HTR-8/SVneo (cell line): ENCODE measurements at places on chromosomes 6 and 20.

DNA sequence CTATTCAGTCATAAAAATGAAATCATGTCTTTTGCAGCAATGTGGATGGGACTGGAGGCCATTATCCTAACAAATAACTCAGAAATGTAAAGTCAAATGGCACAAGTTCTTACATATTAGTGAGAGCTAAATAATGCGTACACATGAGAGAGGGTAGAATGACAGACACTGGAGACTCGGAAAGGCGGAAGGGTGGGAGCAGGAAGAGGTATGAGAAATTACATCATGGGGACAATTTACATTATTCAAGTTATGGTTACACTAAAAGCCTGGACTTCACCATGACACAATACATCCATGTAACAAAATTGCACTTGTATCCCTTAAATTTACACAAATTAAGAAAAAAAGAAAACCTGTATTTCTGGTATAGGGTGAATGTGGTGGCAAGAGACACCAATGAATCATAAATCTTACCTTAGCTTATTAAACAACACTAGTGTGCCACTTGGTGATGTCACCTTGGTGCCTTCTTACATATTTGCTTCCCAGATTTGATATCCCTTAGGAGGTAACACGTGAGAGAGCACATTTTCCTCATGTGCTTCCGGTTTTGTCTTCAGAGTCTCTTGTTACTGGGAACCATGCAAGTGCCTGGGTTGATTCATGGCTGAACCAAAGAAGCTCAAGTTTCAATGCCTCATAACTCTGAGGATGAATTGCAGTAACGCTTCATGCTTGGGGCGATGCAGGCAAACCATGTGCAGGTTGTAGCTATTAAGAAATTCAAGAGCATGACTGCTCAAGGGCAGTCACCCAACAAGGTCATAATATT lies 84.6 kb downstream of the DCDC2 start:
- peak; percentile 12 for DNase-seq

- no peak for DNase-seq
These were observed 168.1 kb downstream of the GRM4 start for GRCh38 chr6:33977606-33978411.

- no peak for DNase-seq
These were observed 81.1 kb upstream of the PRDM1 start for GRCh38 chr6:106005013-106005412.

DNA sequence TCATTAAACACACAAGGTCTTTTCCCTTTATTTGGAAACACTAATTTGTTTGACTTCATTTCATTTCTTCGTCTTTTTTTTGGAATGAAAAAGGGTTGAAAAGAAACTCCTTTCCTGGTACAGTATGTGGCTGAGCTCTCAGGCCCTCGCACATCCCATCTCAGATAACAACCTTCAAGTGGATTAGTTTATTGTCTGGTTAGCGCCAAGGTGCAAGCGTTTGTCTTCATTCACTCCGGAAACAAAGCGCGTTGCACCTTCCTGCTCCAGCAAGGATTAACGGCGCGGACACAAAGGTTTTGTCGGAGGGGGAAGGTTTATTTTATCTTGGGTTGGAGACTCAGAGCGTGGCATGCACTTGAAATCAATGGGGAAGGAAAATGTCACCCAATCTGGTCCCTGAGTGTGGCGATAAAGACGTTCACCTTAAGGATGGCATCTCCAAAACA lies 5.3 kb upstream of the NKX2-2 start:
- DNase-seq, result no peak

DNA sequence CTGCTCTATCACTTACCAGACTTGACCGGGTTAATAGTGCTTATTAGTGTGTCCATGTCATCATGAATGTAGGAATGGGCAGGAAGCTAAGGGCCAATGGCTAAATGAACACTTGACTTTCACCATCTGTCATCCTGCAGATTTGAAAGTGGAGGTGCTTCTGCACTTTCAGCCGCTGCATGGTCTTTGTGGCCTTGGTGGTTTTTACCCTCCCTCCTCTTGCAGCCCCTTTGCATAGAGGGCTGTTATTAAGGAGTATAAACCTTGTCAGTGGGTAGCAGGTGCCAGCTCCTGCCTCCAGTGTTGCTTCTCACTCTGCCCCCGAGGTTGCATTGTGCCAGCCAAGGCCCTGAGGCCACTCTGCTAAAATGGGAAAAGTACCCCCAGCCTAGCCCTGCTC lies 122.2 kb upstream of the TNFAIP3 start:
- DNase-seq, result no peak

DNA sequence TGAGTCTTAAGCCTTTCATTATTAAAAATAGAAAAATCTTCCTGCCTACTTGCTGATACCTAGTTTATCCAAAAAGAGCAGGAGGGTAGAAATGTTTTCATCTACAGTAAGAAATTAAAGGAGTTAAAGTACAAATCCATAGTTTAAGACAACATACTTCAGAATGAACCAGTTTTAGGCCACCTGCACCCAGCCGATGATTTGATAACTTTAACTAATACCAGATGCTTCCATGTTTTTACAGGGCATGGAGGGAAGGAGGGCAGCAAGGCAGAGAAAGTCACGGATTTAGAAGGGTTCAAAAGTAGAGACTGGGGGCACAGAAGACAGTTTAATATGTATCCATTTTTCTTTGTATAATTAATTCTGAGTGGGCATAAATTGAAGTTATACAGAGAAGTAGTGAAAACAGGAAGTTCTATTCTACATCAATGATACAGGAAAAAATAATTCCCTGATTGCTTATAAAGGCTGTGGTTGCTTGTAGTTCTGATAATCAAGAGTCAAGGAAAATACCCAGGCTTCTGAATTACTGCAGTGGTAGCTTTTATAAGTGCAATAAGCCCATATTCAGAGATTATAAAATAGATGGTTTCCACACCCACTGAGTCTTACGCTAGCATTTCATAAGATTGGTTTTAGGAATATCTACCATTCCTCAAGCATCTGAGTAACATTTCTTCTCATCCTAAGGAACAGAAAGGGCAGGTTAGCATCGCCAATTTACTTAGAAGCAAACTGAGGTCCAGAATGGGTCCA lies 72.0 kb downstream of the GMDS start:
- DNase-seq, result no peak

DNA sequence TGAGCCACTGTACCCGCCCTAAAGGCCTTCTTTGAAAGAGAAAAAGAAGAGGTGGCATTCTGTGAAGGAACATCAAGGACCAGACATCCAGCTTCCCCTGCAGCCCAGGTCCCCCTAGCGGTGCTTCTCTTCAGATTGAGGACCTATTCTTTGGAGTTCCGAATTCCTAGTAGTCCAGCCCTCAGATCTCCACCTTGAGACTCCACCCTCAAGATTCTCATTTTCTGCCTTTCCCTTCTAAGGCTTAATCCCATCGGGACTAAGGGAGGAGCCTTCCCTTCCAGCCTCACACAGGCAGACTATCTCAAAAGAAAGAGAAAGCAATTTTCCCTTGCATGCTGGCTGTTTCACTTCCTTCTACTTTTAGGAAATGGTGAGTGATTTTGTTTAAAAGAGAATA lies 32.5 kb downstream of the MUC22 start:
- peak; percentile 76 for DNase-seq

GRCh38 chr6:151763938-151764680 lies 43.4 kb upstream of the ESR1 start:
- peak; percentile 54 for DNase-seq

DNA sequence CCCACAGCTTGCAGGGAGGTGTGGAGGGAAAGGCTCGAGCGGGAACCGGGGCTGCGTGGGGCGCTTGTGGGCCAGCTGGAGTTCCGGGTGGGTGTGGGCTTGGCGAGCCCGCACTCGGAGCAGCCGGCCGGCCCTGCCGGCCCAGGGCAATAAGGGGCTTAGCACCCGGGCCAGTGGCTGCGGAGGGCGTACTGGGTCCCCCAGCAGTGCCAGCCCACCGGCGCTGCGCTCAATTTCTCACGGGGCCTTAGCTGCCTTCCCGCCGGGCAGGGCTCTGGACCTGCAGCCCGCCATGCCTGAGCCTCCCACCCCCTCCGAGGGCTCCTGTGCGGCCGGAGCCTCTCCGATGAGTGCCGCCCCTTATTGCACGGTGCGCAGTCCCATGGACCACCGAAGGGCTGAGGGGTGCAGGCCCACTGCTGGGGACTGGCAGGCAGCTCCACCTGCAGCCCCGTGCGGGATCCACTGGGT lies 1242.2 kb upstream of the EYS start:
- DNase-seq, result no peak

GRCh38 chr6:7238526-7238899 lies 74.5 kb downstream of the SSR1 start:
- no peak for DNase-seq

GRCh38 chr6:29376003-29376402 lies 912 bp upstream of the OR12D3 start:
- DNase-seq, result peak; percentile 13

DNA sequence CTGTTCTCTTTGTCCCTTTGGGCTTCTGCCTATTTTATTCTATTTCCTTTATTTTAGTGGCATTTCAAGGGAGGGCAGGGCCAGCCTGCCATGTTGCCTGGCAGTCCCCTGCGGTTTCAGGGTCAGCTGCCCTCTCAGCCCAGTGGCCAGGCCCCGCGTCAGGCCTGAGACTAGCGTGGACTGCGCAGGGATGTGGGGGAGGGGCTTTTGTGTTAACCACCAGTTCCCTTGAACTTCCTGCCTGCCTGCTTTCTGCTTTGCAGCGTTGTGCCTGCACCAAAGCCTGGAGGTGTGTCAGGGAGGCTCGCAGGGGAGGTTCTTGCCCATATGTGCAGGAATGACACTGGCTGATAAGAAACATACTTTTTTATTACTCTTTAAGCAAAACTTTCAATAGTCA lies 157.6 kb downstream of the SLC35B3 start:
- no peak for DNase-seq

GRCh38 chr6:169164986-169165385 lies 88.7 kb downstream of the THBS2 start:
- no peak for DNase-seq

DNA sequence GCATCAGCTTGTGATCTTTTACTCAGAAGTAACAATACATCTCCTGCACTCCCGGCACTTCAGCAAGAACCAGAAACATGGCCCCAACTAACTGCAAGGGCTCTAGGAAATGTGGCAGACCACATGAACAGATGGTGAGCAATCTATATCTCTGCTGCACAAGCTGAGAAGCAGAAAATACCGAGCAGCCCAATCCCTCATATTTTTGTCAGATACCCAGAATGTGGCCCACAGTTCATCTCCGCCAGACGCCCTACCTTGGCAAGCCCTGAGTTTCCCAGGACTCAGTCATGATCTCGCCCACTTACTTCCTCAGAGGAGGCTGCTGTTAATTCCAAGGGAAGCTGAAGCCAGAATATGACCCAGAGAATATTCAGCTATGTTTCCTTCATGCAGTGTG lies 63.1 kb upstream of the PHACTR1 start:
- no peak for DNase-seq

DNA sequence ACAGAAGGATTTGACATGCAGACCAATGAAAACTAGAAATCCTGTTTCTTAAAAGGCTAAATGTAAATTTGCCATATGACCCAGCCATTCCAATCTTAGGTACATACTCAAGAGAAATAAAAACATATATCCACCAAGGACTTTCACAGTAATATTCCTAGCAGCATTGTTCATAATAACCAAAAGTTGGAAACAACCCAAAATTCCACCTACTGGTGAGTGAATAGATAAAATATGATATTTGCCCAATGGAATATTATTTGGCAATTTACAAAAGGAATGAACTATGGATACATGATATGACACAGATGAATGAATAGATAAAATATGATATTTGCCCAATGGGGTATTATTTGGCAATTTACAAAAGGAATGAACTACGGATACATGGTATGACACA lies 22.7 kb downstream of the MTCL3 start:
- DNase-seq, result no peak
